Activated CD8-positive, alpha-beta memory T cell treated with anti-CD3 and anti-CD28 coated beads for 24 hours (primary cell): ENCODE measurements at places on chromosomes 5 and 9.

GRCh38 chr5:55897905-55898304 lies 46.7 kb downstream of the IL31RA start:
- no peak for DNase-seq

DNA sequence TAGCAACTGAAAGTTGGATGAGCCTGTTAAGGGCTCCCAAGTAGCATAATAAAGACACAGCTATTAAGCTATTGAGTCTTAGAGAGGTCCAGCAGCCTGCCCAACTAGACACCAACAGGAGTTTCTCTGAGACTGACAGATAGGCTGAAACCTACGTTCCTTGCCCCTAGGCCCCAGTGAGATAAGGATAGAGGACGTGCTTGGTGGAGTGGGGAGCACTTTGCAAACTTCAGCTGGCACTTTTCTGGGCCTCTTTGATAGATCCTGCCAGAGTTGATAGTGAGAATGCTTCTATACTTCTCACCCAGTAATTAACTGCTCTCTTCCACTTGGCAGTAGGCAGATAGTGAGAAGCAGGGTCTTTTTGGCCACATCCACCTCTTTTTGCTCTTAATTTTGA lies 20.8 kb upstream of the CTNNA1 start:
- DNase-seq: no peak

- DNase-seq: peak; percentile 35
Observed at GRCh38 chr9:98784831-98785806, 11.2 kb downstream of the ANKS6 start.

GRCh38 chr5:96196890-96197289 lies 235.2 kb upstream of the ELL2 start:
- DNase-seq: no peak

DNA sequence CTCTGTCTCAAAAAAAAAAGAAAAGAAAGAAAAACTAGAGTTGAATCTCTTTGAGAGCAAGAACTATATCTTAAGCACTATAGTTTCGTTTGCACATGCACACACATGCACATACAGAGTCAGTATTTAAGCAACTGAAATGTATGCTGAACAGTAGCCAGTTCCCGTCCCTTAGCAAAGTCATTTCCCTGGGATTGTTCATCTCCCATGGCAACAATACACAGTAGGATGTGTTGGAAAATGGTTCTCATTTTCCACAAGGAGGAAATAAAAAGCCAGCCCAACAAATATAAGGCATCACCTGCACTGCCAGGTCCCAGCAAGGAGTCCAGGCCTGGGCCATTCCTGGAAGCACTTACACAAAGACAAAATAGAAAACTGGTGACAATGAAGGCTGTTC lies 4.2 kb upstream of the ZNF346 start:
- DNase-seq: no peak

DNA sequence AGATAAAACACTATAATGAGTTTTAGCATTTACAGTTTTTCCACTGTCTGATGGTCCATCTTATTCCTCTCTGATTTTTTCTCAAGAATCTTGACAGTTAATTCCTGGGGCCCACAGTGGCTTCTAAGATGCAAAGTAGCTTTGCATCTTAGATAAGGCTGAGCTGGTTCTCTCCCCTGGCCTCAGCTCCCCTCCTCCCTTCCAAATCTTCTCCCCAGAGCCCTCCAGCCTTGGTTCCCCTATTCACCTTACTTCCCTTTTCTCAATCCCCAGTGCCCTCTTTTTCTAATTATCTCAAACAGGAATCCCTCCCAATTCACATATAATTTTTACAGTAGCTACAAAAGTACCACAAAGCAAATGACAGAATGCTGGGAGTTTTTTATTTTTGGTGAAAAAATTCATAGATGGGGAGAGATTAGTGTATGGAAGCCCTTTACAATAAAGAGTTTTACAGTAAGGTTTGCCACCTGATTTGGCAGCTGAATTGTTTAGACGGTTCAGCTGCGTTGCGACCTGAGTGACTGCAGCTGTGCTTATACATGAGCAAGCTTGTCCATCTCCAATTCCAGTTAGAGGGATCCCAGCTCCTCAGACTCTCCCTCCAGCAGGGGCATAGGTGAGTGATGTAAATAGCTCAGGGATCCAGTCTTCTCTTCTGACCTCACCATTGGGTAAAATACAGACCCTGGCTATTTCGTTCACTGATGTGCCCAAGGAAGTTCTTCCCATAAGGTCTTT lies 51.4 kb upstream of the CKMT2 start:
- DNase-seq: no peak
